ENCODE measurements at places on chromosomes 13 and 19.

DNA sequence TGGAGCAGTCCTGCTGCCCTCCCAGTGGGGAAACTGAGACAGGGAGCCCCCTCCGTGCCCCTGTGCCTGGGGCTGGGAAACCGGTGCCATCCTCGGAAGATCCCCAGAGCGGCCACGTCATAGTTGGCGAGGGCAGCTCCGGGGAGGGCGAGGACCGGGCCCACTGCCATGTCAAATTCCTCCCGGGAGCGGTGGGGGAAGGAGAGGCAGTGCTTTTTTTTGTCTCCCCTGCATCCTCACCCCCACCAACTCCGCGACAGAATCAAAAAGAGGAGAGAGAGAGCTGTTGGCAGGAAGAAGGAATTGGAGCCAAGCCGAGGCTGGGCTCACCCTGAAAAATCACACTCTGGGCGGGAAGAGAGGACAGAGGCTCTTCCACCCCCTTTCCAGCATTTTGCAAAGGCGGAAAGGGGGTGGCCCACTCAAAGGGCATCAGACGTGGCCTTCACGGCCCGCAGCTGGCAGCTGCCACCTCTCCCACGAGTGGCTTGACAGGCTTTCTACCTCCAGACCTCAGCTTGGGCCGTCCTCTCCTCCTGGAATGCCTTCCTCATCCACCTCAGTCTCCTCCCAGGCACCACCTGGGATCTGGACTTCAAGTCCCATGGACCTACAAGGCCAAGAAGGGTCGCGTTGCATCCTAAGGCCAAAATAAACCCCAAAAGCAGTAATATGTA lies 19.6 kb upstream of the NFIC start:
- peak; percentile 57 for DNase-seq

DNA sequence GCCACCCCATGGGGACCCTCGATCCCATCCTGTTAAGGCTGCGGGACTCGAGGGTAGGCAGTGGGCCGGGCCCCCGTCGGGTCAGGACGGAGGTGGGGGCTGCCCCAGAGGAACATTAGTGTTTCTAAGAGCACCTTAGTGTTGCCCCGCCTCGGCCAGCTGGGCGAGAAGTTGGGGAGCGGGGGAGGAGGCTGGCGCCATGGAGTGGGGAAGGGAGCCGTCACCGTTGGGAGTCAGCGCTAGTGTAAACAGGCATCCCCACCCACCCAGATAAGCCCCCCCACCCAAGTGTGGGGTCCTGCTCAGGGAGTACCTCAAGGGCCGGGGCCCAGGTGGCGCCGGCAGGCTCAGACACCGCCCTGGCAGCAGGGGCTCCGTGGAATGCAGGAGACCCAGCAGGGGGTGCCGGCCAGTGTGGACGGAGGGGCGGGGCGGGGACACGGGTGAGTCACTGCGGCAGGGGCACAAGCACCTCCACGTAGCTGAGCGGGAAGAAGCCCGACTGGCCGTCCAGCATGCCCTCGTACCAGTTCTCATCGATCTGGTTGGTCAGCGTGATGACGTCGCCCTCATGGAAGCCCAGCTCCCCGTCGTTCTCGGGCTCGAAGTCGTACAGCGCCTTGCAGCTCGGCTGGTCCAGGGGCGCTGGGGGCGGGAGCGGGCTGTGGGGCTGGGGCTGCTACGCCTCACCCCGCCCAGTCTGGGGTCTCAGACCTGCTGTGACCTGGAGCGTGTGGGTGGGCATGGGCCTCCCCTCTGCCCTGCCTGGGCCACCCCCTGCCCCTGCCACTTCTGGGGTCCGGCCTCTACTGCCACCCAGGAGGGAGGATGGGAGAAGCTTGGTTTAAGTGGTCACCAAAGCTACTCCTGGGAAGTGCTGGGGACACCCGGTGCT lies 18.0 kb downstream of the MPND start:
- DNase-seq = no peak

DNA sequence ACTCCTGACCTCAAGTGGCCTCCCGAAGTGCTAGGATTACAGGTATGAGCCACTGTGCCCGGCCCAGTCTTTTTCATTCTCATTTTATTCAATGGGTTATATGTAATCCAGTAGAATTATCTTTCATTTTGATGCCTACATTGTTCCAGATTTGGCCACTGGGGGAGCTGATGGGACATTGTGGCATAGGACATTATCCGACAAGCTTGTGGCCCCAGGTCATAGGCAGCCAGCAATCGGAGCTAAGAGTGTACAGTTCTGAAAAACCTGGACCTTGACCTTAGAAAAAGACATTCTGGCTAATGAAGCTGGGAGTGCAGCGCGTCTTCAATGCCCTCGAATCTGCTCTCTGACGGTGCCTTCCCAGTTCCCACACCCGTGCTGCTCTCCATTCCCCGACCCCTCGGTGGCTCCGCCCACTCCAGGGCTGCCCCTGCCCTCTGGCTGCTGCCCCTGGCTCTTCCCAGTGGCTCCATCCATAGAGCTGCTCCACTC lies 108.7 kb downstream of the TEX29 start:
- peak; percentile 52 for DNase-seq

DNA sequence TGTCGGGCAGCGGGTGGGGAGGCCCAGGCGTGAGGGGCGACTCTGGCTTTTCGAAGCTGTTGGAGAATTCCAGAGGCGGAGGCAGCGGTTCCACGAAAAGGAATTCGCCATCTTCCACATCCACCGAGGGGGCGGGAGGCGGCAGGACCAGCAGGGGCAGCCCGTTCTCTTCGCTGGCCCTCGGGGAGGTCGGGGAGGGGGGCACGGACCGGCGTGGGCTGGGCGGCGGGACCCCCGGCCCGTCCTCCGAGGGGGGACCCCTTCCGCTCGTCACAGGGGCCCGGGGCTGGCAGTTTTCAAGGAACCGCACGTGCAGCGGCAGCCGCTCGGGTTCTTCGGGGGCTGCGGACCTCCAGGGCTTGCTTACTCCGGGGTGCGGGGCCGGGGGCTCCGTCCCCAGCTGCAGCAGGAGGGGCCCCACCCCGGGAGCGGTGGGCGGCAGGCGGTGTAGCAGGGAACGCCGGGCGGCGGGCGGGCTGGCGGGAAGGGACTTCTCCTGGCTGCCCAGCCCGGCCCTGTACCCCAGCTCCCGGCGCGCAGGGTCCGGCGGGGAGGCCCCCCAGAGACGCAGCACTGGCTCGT lies 18.0 kb downstream of the C19orf81 start:
- DNase-seq = no peak

DNA sequence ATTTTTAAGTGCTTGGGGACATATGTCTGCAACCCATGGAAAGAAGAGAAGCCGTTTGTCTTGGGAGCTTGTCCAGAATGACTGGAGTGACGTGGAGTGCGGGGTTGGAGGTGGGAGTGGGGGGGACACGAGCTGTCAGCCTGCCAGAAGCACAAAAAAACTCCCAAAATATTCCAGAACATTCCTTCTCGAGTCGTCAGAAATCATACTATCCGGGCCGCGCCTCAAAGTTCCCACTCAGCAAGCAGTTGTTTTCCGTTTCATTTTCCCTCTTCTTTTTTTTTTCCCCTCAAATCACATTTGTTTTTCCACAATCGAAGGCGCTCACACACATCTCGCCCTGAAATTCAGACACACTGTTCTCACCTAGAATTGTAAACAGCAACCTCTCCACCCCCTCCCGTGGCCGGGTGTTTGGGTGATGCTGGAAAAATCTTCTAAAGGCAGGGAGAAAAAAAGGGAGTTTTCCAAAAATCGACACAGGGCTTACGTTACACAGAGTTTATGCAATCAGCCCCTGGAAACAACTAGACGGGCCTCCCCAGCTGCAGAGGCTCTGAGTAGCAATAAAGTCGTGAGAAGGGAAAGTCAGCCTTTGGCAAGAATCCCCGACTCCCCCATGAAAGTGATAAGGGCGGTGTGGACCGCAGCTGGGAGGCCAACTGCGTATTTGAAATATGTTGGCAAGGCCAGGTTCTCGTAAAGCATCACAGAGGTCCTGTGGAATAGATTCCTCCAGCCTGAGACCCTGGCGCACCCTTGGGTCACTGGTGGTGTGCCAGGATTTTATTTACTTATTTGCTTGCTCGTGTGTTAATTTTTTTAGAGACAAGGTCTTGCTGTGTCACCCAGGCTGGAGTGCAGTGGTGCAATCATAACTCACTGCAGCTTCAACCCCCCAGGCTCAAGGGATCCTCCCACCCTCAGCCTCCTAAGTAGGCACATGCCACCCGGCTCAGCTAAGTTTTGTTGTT lies 31.2 kb upstream of the KLF2 start:
- DNase-seq = no peak

- no peak for DNase-seq
Observed at GRCh38 chr13:36154567-36155291, 23.5 kb upstream of the DCLK1 start.

GRCh38 chr19:10262771-10263170 lies 8.1 kb upstream of the ICAM1 start:
- no peak for DNase-seq

GRCh38 chr13:95677564-95678266 lies 776 bp downstream of the DNAJC3 start:
- no peak for DNase-seq

DNA sequence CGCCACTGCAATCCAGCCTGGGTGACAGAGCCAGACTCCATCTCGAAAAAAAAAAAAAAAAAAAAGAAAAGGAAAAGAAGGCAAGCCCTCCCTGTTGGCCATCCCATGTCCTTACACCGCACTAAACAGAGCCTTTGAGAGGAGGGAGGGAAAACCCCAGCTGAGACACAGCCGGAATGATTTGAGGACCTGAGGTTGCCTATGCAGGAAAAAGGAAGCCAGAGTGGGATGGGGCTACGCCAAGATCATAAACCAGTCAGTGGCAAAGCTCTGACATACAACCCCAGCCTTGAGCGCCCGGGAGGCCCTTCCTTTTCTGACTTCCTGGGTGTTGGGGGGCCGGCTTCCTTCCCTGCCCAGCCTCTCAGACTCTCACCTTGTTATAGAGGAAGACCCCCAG lies 12.5 kb upstream of the CHERP start:
- DNase-seq = no peak

GRCh38 chr19:33517922-33518321 lies 3.7 kb downstream of the PEPD start:
- DNase-seq = no peak

GRCh38 chr19:31261019-31261602 lies 88.1 kb downstream of the TSHZ3 start:
- no peak for DNase-seq

DNA sequence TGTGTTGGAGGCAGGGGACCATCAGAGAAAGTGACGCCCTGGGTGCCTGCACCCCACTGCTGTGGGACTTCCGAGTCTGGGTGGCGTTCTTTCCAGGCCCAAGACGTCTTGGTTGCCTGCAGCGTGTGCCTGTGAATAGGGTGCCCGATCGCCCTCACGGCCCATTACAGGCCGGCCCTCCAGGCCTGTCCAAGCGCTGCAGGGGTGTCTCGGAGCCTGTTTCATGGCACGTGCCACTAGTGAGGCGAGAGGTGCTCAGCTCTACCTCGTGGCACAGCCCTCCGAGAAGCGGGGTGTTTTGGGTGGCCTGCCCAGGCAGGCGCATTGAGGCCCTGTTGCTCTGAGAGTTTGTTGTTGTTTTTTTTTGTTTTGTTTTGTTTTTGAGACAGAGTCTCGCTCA lies 30.1 kb downstream of the DOT1L start:
- DNase-seq = no peak

DNA sequence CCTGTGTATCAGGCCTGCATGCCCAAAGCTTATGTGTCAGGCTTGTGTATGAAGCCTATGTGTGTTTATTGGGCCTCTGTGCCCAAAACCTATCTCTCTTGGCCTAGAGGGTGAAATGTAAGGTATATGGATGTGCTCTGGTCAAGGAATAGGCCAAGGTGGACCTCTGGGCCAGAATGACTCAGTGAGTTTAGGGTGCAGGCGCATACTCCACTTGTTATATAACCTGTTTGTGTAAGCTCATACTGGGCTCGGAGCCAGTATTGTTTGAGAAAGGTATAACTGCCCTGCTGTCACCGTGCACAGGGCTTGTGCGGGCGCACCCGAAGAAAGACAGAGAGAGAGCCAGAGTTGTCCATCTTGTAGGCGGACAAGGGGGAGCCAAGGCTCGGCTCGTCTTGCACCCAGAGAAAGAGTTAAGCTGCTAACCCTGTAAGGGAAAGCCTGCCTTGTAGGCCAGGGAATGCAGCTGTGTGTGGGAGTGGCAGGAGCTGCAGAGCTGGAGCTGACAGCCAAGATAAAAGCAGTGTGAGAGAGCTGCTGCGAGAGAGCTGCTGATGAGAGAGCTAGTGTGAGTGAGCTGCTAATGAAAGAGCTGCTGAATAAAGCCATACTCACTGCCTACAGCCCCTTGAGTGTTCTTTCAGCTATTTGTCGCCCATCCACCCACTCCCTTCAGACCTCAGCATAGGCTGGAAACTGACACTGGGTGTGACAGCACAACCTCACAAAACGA lies 43.4 kb upstream of the N4BP2L1 start:
- no peak for DNase-seq

GRCh38 chr19:50167314-50167721 lies 4.2 kb upstream of the IZUMO2 start:
- no peak for DNase-seq

DNA sequence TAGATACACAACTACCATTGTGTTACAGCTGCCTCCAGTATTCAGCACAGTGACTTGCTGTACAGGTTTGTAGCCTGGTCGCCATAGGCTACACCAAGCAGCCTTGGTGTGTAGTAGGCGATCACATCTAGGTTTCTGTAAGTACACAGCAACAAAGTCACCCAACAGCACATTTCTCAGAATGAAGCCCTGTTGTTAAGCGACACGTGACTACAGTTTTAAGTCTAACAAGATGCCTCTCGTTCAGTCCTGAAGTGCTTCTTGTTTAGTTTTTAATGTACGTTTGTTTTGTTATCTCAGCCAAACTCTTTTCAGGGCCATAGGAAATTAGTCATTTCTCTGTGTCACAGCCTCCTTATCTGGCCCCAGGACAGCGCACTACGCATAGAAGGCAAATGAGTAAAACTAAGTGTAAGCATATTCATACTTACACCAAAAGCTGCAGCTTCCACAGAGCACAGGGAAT lies 50.0 kb upstream of the GPR183 start:
- DNase-seq = no peak

DNA sequence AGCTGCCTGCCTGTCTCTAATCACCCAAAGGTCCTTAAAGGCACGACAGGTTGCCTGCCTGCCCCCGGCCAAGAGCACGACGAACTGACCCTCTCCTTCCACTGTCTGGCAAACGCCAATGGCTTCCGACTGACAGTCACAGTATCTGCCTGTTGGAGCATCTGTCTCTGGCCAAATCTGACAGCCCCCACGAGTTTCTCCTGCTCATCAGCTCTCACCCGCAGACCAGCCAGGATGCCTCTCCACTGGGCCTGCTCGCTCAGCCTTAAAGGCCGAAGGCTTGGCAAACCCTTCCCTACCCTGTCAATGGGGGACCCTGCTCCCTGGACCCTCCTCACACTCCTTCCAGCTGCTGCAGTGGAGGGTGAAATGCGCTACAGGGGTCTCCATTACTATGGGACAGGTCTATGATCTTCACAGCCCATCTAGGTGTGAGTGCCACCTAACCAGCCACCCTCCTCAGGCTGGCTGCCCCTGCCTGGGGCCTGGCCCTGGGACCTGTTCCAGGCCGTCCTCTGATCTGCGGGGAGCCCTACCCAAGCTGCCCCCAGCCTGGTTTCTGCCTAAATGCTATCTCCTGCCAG lies 932 bp downstream of the FAM83E start:
- DNase-seq = no peak

Data from NCI-H524 (cell line).